ENCODE measurements at places on chromosomes 2 and 18. TPM values are rescaled to one million over a fixed set of nuclear protein-coding genes. Genes with fewer than 3 reads are reported as not detected.

RABL2A gene
- total RNA-seq = 39.8 TPM

HOXD9 gene
- total RNA-seq = 0.65 TPM

MAP3K20 gene
- total RNA-seq = 71.6 TPM

TMEM247 gene
- not detected for total RNA-seq

RESP18 gene
- total RNA-seq = not detected

NEU2 gene
- not detected for total RNA-seq

MARCHF4 gene
- 0.34 TPM for total RNA-seq

ANKRD29 gene
- 38.4 TPM for total RNA-seq

DYNAP gene
- not detected for total RNA-seq

DAW1 gene
- total RNA-seq = 18.7 TPM

EPAS1 gene
- 1,051 TPM for total RNA-seq

FEV gene
- not detected for total RNA-seq

GLI2 gene
- total RNA-seq = 9.2 TPM

AMMECR1L gene
- 15.2 TPM for total RNA-seq

CCDC85A gene
- total RNA-seq = 10.5 TPM

HSPD1 gene
- total RNA-seq = 416 TPM

SDC1 gene
- total RNA-seq = 234 TPM

CFAP221 gene
- 63.5 TPM for total RNA-seq

DYSF gene
- total RNA-seq = 31.8 TPM

SLC9A4 gene
- not detected for total RNA-seq

SNORC gene
- total RNA-seq = 2.1 TPM

STK17B gene
- total RNA-seq = 73.7 TPM

AMER3 gene
- total RNA-seq = 0.74 TPM

PPP1R1C gene
- total RNA-seq = 3.9 TPM

SPC25 gene
- 2.1 TPM for total RNA-seq

ITPRID2 gene
- total RNA-seq = 167 TPM

CCDC102B gene
- 30.4 TPM for total RNA-seq

OSR1 gene
- total RNA-seq = 21.3 TPM

Measured in lung (tissue), 17 donors.